ENCODE measurements at places on chromosomes 4 and X.

GRCh38 chr4:106996490-106996889, 39.6 kb downstream of the DKK2 start:
- no peak for DNase-seq

DNA sequence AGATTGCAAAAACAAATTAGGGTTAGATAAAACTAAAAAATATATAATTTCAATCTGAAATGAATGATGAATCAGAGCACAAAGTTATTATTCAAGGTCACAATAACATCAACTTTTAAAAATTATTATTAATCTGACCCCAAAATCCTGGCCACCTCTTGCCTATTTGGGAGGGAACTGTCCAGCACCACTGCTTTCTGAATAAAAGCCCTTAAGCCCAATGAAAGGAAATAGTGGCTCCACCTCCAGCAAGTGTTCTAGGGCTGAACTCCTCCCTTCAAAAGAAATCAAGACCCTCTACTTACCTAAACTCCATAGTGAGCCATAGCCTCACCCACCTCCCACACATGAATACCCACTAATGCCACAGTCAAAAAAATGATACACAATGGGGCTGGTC, 208.2 kb downstream of the PARM1 start:
- no peak for DNase-seq

GRCh38 chr4:82429728-82430192, 502 bp downstream of the HNRNPDL start:
- DNase-seq = no peak

GRCh38 chrX:38651625-38652601, 90.6 kb downstream of the TSPAN7 start:
- no peak for DNase-seq

GRCh38 chrX:103783196-103783595, 6.6 kb downstream of the PLP1 start:
- DNase-seq = no peak
